ENCODE measurements at places on chromosomes 4 and X.

GRCh38 chr4:22268350-22269025, 247.4 kb downstream of the ADGRA3 start:
- DNase-seq, result no peak

DNA sequence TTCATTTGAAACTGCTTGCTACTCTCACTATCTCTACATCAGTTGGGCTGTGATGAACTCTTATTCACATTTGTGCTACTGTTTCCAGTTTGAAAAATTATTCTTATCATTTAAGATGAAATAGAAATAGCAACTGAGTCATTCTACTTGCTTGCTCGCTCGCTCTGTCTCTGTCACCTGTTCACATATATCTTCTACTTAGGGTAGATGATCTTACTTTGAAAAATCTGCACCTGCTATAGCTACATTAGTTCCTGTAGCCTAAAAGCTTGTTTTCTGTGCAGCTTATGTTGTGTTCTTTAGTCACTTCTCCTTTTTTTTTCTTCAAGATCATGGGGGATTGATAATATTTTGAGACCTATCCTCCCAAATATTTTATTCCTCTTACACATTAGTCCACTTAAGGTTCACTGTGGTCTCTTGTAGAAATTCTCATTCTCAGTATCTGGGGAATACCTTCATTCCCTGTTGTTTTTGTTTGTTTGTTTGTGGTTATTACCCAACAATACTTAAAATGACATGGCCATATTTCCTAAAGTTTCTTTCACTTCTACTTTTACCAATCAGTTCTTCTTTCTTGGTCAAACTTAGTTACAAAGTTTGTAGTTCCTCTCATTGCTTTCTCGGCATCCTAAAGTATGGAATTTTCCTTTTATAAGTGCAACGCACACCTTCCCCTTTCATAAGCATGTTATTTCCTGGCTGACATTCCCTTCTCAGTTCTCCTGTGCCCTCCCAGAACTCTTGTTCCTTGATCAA, 36.5 kb downstream of the CLCN5 start:
- DNase-seq, result no peak

GRCh38 chr4:1031956-1032795, 20.8 kb downstream of the FGFRL1 start:
- no peak for DNase-seq

DNA sequence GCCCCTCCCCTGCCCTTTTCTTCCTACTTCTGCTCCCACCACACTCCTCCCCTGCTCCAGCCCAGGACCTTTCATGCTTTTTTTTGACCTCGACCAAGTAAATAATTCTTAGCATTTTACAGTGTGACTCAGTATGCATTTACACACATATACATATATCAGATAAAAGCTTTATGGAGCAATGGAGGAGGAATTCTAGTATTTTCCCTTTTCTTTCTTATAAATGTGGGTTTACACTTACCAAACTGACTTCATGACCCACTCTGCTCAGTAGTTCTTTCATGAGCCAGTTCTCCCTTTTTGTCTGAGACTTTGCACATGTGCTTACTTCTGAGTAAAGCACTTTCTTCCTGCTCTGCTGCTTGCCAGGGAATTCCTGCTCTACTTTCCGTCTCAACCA, 111.8 kb upstream of the H2AZ1 start:
- DNase-seq, result no peak
